ENCODE measurements at places on chromosomes 2 and 18. TPM values are rescaled to one million over a fixed set of nuclear protein-coding genes. Genes with fewer than 3 reads are reported as not detected.

- DNase-seq = no peak
These were observed 2.8 kb upstream of the CRYGB start for GRCh38 chr2:208148803-208149202.

GRCh38 chr18:22493940-22494339, 76.2 kb upstream of the CTAGE1 start:
- peak; percentile 64 for DNase-seq

GRCh38 chr2:28510184-28510583, 14.3 kb downstream of the PLB1 start:
- DNase-seq = no peak

DNA sequence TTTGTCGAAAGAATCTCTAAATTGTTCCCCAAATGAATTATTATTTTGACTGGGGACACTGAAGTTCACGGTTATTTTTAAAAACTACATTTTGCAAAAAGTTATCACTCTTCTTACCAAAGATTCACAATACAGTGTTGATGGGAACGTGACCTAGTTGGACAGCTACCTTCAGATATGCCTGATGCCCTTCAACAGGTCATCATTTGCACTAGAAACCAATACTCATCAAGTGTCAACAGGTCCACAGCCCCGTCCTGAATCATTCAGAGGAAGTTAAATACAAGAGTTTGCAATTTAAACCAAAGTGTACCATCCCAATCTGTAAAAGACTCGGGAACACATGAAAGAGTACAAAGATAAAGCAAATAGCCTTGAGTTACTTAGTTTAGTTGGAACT, 28.3 kb downstream of the BCL2 start:
- DNase-seq = no peak

GRCh38 chr2:130875935-130876334, 39.2 kb downstream of the ARHGEF4 start:
- DNase-seq = no peak

- no peak for DNase-seq
These were observed 1.2 kb downstream of the SLC39A6 start for GRCh38 chr18:36127836-36128529.

DNA sequence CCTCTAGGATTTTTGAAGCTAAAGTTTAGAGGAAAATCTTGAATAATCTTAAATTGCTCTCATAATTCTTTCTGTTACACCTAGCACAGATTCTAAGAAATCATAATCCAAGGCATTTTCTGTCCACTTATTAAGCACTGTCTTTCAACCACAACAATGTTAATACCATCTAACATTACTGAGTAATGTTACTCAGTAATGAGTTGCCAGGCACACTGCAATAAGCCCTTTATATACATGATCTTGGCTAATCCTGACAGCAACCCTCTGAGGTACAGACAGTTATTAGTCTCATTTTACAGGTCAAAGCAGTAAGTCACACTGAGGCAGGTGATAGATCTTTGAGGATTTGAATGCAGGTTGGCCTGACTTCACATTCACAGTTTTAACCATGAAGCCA, 291.9 kb downstream of the ALK start:
- DNase-seq = no peak

GRCh38 chr2:240928476-240929363, 22.6 kb downstream of the CROCC2 start:
- DNase-seq = no peak

DNA sequence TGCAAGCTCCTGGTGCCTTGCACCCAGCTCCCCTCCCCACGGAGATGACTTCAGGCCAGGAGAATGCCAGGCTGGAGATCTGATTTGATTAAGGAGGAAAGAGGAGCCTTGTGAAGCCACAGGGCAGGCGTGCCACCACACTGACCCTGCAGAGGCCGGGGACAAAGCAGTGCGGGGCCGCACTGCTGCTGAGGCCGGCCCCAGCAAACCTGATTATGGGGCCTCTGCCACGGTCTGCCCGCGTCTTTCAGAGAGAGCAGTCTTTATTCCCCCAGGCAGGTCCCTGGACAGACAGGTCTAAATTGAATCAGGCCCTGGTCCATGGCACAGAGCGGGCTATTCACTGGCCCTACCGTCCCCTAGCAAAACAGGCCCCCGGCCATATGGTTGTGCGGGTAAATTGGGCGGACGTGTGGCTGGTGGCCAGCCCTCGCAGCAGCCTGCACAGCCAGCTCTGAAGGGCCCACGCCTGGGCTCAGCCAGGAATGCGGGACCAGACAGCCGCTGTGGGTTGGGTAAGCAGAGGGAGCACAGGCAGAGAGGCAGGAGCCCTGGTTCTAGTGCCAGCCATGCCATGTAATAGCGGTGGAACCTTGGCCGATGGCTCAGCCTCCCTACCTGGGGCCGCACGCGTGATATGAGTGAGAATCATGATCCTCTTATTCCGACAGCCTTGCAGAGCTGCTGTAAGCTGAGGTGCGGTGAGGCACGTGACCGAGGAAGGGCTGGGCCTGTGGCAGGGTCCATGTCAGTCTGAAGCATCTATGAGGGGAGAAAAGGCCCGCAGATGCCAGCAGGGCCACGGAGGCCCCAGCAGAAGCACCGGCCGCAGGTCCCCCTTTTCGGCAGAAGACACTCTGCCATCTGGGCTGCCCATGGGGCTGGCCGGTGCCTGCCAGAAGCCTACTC, 97.3 kb upstream of the MYCN start:
- DNase-seq = no peak

DNA sequence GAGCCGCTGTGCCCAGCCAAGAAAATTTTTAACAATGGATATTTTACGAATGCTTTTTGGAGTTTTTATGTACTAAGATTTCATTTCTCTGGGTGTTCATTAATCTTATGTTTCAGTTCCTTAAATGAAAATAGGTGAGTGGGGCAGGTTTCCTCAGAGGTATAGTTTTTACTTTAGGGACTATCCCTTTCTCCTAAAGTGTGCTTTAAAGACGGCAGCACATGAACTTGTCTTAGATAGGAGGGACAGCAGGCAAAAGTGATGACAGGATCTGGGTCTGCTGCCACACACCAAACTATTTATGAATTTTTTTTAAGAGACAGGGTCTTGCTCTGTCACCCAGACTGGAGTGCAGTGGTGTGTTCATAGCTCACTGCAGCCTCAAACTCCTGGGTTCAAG, 8.0 kb upstream of the REL start:
- DNase-seq = no peak

DNA sequence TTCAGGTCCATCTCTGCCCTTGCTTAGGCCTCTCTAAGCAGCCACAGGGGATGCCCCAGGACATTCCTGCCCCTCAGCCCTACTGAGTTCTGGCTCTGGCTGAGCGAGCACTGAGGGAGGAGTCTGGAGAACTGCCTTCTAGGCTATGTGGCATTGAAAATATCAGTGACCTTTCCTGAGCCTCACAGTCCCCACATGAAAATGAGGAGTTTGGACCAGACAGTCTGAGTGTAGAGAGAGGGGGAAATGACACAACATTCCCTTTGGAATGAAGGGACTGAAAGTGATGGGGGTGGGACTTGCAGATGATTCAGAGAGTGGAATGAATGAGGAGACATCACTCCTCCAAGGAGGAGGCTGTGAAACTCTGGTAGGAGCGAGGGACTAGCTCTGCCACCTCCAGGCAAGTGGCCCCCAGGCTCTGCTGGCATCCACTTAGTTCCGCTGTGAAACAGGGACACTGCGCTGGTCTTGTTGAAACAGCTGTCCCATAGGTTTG, 8.0 kb downstream of the TNS1 start:
- peak; percentile 73 for DNase-seq

GRCh38 chr2:221518935-221519625, 53.0 kb downstream of the EPHA4 start:
- DNase-seq = no peak

- DNase-seq = peak; percentile 73
These were observed 1.1 kb upstream of the CDH2 start for GRCh38 chr18:28177828-28178635.

- DNase-seq = no peak
These were observed 167.8 kb downstream of the ACOXL start for GRCh38 chr2:110900191-110900590.

GRCh38 chr18:67109535-67109934, 407.0 kb downstream of the DSEL start:
- DNase-seq = no peak

DNA sequence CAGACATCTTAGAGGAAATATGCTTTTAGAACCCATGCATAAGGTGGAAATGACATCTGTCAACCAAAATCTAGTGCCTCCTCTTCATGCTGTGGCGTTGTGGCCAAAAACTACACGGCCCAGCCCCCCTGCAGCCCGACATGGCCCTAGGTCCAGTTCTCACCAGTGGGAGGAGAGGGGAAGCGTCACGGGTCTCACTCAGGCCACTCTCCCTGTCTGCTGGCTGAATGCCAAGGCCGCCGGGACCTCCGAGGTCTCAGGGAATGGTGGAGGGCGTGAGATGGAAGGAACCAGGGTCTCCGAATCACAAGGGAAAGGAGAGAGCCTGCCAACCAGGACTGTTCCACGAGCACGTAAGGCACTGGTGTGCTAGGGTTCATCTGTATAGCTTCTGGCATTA, 361.0 kb downstream of the ANAPC1 start:
- DNase-seq = no peak

GRCh38 chr2:3399829-3400228, 20.3 kb downstream of the TRAPPC12 start:
- no peak for DNase-seq

GRCh38 chr2:229980431-229981184, 58.3 kb downstream of the FBXO36 start:
- no peak for DNase-seq

Gene MAPK4
- not detected for total RNA-seq

Gene IL1A
- total RNA-seq = 0.16 TPM

Gene EFHD1
- total RNA-seq = 0.66 TPM

Gene FABP1
- total RNA-seq = not detected

Gene REG3G
- not detected for total RNA-seq

Gene NDUFB3
- total RNA-seq = 315 TPM

Gene TRAK2
- total RNA-seq = 19.2 TPM

Gene GPR35
- 0.13 TPM for total RNA-seq

Gene PRKCE
- total RNA-seq = 43.3 TPM

Gene CPS1
- 16.0 TPM for total RNA-seq

Gene LRP1B
- 0.08 TPM for total RNA-seq

Gene PLEKHH2
- total RNA-seq = 4.5 TPM
